ENCODE measurements at places on chromosomes 16 and 17.

- DNase-seq = no peak
Measured at GRCh38 chr16:84443166-84443802, 61.2 kb downstream of the MEAK7 start.

DNA sequence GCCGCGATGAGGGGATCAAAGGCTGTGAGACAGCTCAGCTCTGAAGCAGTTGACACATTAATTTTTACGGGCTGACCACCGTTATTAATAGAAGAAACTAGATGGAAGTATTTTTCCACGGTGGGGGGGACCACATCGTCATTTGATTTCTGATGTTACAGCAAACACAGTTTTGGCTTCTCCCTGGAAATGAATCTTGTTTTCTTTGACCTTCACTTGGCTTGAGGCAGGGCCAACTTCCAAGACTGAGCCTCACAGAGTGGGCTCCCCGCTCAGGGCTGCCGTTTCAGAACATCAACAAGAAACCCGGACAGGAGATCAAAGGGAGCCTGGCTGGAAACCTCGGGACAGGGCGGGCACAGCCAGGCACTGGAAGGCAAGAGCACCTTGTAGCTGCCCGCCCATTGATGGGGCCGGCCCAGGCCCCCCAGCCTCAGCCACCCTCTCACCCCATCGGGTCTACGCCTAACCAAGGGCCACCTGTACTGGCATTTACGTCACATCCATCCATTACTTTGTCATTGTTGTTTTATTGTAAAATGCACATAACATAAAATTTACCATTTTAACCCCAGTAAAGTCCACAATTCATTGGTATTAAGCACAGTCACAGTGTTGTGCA, 124.6 kb downstream of the C16orf95 start:
- no peak for DNase-seq

- DNase-seq = no peak
Measured at GRCh38 chr16:80896776-80897175, 92.4 kb upstream of the CDYL2 start.

GRCh38 chr17:14575471-14575953, 274.6 kb downstream of the HS3ST3B1 start:
- DNase-seq = no peak

DNA sequence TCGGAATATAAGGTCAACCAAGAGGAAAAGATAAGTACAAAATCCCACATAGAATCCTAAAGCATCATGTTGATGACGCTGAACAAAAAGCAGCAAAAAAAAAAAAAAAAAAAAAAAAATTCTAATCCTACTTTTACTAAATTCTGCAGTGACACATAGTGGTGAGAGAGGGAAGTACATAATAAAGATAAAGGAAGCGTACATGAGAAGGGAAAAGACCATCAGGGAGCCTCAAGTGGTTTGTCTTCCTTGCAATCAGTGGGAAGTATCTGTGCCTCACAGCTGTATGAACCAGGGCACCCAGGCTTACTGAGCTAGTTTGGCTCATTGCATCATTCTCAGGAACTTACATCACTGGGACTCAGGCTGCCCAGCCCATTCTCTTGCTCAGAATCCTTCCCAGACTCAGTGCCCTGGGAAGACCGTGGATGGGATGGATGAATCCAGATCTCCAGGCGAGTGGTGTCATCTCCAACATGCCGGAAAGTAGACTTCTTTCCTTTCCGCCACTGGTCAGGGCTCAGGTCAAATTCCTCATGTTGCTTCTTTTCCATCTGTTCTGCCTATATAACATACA, 21.2 kb downstream of the SMG6 start:
- peak; percentile 12 for DNase-seq

- DNase-seq = no peak
Measured at GRCh38 chr17:50278526-50279180, 4.4 kb downstream of the TMEM92 start.

- DNase-seq = no peak
Measured at GRCh38 chr17:15946611-15947120, 1.7 kb downstream of the ADORA2B start.

DNA sequence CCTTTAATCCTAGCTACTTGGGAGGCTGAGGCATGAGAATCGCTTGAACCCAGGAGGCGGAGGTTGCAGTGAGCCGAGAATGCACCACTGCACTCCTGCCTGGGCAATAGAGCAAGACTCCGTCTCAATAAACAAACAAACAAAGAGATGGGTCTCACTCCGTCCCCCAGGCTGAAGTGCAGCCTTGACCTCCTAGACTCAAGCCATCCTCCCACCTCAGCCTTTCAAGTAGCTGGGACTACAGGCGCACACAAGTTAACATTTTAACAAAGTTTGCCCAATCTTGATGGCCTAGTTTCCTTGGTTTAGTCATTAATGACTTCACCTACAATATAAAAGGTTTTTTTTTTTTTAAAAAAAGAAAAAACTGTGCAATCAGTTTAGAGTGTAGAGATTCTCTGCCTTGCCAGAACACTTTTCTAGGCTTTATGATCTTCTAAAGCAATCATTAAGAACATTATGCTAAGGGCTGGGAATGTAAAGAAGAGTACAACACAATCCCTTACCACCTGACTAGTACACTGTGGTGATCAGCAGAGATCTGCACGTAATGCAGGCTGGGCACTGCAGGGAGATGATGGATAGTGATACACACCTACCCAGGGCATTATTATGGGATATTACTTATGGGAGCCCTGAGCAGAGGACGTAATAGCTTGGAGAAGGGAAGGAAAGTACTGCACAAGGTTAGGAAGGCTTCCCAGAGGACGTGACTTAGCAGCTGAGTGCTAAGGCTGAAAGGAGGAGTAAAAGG, 6.9 kb downstream of the GOT2 start:
- DNase-seq = no peak

- peak; percentile 84 for DNase-seq
Measured at GRCh38 chr17:4948931-4949320, 596 bp upstream of the PFN1 start.

DNA sequence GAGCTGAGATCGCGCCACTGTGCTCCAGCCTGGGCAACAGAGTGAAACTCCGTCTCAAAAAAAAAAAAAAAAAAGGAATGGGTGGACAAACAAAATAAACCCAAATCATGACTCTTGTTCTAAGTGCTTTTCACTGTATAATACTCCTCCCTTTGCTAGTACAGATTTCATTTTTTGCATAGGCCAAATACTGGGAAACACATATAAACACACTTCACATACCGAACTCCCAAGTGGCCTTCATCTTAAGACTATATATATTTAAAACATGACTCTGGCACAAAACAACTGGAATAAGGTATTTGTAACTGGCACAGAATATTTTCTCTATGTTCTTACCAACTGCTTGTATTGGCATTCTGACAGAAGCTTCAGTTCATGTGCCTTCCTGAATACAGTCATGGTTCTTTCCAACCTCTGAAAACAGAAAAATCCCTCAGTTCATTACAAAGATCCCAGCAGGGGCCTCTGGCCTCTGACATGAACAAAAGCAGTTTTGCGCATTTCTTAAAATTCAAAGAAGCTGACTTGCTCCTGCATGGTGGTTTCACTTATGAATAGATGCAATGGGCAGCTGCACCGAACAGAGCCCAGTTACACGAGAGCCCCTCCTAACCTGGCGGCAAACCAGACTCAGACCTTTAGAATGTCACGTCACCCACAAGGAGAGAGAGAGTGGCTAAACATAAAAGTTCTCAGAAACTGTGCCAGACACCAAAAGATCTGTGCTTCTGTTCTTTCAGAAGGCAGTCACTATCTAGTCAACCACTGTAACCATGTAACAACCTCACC, 19.1 kb upstream of the COPRS start:
- no peak for DNase-seq

DNA sequence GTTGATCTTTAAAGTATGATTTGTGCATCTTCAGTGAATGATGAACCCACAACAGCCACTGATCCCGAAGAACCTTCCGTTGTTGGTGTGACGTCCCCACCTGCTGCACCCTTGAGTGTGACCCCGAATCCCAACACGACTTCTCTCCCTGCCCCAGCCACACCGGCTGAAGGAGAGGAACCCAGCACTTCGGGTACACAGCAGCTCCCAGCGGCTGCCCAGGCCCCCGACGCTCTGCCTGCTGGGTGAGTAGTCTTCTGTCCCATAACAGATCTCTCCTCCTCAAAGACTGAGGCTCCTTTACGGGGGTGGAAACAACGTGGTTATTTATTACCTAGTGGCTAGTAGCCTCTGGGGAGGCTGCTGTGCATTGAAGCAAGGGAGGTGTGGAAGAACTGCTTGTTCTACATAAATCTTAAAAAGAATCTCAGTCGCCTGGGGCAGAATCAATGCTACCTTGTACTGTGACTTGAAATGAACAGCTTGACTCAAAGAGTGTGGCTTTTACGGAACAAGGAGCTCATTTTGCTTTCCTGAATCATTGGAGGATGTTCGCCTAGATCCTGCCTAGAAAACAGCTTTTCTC, 63.0 kb upstream of the CLEC18A start:
- no peak for DNase-seq

- DNase-seq = no peak
Measured at GRCh38 chr16:18833707-18834505, 32.6 kb upstream of the ARL6IP1 start.

GRCh38 chr17:2094891-2095535, 40.1 kb downstream of the HIC1 start:
- DNase-seq = no peak

- DNase-seq = no peak
Measured at GRCh38 chr17:44000141-44000860, 4.1 kb upstream of the NAGS start.

- DNase-seq = no peak
Measured at GRCh38 chr17:40794466-40794865, 5.3 kb downstream of the KRT28 start.

DNA sequence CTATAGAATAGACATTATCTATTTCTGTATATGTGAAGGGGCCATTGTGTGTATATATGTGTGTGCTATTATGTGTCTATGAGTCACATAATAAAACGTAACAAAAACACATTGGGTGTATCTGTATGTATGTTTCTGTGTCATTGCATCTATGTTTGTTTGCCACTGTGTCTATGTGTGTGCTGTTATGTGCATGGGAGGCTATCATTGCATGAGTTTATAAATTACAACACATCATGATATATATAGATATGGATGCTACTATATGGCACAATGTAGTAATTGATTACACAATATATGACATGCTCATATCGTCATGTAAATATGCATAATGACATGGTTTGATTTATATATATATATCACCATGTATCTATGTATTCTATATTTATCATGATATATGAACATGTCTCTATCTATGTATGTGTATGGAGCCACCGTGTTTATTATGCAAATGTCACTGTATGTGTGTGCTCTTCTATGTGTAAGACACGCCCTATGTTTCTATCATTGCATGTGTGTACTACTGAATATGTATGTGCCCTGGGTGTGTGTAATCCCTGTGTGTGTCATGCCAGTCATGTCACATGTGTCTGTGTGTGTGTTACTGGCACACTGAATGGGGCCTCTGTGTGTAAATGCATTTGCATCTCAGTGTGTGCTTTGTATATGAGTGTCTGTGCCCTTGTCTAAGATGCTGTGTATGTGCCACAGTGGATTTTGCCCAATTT, 1.4 kb upstream of the TSPOAP1 start:
- DNase-seq = no peak

DNA sequence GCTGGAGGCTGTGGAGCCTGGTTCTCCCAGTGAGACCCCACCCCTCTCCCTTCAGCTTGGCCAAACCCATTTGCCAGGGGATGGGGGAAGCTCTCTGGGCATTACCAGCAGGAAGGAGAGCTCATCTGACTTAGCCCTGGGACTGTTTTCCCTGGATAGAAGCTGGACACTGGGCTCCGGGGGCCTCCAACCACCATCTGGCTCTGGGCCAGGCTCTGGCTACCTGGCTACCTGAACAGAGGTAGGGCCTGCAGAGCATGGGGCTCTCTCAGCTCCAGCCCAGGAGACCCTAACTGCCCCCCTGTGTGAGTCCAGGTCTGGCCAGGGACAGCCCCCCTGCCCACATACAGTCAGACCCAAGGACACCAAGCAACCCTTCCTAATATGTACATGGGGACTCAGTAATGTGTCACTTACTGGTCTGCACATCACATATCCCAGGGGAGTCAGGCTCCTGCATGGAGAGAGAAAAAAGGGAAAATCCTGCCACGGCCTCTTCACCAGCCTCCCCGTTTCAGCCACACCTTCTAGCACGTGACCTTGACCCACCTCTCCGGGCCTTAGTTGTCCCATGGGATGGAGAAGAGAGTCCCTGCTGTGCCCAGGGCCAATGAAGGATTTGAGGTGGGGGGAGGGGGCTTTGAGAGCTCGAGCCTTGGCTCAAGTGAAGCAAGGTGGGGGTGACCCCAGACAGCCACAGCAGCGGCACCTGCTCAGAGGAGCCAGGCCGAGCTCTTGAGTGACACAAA, 13.8 kb downstream of the CNGB1 start:
- DNase-seq = no peak

DNA sequence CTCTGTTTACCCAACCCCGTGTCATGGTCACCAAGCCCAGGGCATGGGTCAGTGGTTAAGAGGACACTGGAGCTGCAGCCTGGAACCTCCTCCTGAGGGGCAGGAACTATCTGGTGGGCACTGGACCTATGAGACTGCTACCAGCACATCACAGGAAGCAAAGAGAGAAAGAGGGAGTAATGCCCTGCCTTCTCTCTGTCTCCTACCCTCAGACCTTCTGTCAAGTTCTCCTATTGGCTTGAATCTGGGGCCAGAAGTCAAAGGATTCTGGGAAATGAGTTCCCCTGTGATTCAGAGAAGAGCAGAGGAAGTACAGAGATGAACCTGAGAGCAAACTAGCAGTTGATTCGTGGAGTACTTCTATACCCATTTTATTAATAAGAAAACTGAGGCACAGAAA, 123.0 kb upstream of the GNAO1 start:
- DNase-seq = no peak

DNA sequence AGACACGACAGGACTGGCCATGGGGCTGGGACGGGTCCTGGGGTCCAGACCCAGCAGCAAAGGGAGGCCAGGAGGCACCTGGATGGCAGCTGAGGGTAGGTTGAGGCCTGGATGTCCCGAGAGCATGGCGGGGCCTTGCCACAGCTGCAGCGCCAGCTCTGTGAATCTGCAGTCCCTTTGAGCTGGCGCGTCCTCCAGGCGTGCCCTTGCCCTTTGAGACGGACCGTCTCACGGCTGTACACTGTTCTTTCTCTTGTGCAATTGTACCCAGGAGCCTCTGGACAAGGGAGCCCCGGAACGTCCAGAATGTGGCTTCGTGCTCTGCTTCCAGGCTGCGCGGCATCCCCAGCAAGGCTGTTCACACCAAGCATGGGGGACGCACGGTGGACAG, 69.5 kb upstream of the CIBAR2 start:
- no peak for DNase-seq

DNA sequence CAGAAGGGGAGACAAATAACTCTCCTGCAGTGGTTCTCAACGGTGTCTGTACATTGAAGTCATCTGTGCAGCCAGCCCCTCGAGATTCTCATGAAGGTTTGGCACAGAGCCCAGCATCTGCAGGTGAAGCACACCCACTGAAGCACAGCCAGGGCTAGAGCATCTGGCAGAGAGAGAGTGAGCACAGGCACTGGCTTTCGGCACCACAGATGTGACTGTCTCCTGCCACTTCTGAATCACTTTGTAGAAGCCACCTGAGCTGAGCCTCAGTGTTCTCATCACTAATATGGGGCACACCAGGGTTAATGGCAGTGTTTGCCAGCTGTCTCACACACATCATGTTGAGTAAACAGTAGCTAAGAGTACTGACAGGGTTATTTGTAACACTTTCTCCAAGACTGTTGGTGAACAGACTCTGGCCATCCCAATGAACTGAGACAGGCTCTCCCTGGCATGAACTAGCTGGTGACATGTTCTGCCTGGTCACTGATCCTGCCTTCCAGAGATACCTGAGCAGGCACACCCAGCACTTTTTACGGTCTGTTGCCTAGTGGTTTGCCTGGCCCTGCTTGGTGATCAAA, 10.9 kb downstream of the HSPB9 start:
- peak; percentile 91 for DNase-seq
